SHP77 treated with DMSO at 0.1 percent for 48 hours (cell line): ENCODE measurements at places on chromosomes 11 and 22.

DNA sequence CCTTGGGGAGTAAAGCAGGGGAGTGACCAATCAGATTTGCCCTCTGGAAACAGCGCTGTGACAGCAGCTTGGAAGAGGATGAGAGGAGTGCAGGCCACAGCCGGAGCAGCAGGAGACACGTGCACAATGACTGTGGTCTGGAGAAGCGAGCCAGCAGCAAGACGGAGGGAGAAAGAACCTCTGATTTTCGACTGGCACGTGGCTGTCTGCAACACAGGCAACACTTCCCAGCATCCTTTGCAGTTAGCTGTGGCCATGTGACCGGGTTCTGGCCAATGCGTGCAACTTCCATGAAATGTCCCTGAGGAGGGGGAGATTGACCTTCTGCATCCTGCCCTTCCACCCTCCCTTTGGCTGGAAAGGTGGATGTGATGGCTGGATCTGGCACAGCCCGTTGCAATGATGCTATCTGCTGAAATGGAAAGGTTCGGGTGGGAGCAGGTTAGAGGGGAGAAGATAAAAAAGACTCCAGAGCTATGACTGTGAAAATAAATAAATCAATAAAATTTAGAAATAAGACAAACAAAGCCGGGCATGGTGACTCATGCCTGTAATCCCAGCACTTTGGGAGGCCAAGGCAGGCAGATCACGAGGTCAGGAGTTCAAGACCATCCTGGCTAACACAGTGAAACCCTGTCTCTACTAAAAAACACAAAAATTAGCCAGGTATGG lies 15.6 kb downstream of the PLA2G6 start:
- DNase-seq = no peak

- DNase-seq = no peak
Measured at GRCh38 chr11:60700689-60701468, 1.5 kb downstream of the MS4A8 start.

DNA sequence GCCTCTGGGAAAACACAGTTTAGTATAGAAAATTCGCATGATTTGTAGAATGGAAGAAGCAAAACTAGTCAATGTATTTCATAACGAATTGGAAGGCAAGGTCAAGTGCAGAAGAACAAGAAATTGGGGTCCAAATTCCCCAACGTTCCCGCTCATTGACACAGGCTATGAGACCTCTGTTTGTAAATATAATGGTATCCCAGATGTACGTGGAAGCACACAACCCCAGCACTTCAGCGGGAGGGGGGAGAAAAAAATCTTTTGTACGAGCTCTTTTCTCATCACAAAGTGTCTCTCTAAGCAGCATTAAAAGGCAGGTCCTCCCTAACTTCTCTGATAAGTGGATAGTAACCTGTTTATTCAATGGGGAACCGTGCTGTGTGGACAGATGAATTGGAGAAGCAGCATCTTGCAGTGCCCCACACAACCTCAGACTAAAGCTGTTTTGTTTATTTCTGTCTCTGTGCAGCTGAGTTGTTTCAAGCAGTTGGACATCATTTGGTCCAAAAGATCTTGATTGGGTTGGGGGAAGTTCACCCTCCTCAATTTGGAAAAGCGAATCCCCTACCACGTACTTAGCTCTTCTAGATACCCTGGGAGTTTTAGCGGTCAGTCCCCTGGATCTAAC lies 1.1 kb upstream of the GAB2 start:
- peak; percentile 12 for DNase-seq

DNA sequence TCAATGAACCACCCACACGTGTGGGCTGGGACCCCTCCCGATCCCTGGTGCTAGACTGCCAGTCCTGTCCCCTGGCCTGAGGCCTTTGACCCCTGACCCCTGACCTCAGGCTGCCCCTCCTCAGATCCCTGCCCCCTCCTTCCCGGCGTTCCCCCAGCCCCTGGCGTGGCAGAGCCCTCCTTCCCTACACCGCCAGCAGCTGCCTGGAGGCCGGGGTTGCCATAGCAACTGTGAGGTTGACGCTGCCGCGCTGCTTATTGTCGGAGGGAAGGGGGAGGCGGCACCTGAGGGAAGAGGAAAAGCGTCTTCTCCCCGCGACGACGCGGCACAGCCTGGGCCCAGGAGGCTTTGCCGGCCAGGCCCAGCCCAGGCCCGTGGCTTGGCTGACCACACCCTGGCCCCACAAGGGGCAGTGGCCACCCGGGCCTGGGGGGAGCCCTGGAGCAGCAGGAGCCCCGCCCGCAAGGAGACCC lies 32.6 kb downstream of the SHANK3 start:
- peak; percentile 70 for DNase-seq

GRCh38 chr11:117966908-117967307 lies 19.3 kb upstream of the IL10RA start:
- DNase-seq = no peak

DNA sequence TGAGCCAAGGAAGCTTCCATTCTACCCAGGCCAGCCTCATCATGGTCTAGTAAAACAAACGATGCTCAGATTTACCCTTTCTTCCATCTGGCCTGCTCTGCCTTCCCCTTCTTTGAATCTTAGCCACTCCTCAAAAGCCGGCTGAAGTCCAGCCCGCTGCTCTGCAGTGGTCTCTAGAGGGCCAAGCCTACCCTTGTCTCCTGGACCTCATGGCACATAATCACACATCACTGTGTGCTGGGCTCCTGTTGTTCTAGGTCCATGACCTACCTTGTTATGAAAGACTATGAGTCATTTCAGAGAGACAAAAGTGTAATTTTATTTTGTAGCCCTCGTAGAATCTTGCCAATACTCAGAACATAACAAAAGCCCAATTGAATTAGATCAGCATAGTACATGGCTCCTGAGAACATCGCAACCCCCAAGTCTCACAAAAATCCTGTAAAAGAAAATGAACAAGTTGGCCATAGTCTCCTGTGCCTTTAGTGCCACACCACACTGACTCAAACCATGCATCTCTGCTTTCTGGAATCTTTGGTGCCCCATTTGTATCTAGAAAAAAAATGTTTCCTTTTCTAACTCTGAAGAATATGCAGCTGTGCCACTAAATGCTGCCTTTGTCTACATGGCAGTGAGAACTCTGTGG lies 192.7 kb downstream of the OPCML start:
- no peak for DNase-seq

DNA sequence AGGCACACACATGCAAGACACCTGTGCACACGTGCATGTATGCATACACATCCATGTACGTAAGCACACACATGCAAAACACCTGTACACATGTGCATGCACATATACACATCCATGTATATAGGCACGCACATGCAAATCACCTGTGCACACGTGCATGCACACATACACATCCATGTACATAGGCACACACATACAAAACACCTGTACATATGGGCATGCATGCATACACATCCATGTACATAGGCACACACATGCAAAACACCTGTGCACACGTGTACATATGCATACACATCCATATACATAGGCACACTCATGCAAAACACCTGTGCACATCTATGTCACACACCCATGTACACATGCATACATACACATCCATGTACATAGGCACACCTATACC lies 458.3 kb downstream of the TBC1D22A start:
- DNase-seq = no peak

GRCh38 chr11:66546368-66546965 lies at the start of gene ACTN3:
TSS of gene ACTN3 (plus strand) at chr11:66546903. CDS start at chr11:66546938, 35 bp downstream.
- DNase-seq = no peak

DNA sequence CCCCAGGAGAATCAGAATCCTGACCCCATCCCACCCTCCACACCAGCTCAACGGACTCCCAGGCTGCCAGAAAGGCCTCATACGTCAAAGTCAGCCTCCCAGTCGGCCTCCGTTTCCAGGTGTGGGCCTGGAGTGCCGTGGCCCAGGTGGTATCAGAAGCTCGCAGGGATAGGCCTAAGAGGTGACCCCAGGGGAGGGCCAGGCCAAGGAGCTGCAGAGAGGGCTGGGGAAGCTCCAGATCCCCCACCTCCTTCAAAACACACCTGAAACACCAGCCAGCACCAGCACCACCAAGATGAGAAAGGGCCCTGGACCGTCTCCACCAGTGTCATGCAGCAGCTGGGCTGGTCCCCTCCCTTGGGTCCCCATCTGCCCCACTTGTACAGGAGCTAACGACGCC lies 20.3 kb downstream of the ASCL2 start:
- DNase-seq = no peak

- no peak for DNase-seq
Measured at GRCh38 chr22:48338793-48339705, 1488.6 kb downstream of the BRD1 start.

DNA sequence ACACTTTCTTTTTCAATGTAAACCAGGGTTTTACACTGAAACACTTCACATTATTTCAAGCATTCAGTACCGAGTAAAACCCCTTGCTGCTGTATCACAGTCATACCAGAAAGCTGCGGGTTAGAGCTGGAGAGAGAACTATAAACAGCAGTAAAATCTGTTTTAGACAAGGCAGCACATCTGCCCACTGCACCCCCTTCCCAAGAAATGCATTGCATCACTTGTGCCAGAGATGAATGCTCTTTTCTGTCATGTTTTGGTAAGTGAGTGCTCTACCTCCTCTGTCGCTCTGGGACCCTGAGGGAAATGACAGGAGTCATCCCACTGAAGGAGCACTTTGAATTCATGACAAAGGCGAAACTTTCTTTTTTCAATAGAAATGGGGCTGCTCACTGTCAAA lies 107.2 kb downstream of the MAML2 start:
- no peak for DNase-seq

DNA sequence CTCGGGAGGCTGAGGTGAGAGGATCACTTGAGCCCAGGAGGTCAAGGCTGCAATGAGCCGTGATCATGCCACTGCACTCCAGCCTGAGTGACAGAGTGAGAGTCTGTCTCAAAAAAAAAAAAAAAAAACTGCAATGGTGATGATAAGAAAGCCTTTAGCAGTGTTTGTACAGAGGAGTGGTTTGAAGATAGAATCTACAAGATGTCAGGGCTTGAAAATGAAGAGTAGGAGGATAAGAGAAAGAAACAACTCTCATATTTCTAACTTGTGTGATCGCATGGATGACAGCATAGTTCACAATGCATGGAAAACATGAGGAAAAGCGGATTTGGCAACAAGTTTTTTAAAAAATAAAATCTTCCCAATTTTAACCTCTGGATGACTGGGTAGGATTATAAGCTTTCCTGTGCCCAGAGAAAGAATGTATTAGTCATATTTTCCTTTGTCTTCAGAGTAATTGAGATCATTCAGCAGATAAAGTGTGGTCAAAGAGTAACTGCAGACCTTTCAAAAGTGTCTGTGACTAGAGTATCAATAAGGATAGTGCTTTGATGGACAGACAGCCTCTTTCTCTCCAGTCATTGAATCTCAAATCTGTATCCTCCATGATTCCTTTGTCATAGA lies 328.1 kb downstream of the CASP12 start:
- DNase-seq = no peak

DNA sequence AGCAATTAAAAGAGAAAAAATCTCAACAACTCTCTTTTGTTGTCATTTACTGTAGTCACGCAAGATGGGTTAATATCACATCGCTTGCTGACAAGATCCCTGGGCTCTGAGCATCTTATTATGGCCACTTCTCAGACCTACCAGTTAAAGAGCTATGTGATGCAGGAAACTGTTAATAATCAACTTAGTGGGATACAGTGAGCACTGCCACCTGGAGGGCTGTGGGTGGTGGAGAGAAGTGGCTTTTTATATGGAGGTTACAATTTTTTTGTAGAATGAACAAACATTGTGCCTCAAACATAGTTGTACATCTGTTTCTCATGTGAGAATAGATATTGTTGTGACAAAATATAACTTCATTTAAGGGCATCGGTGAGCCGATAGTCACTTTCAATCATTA lies 181.0 kb downstream of the TENM4 start:
- DNase-seq = no peak

- DNase-seq = no peak
Measured at GRCh38 chr22:36362075-36362474, 25.7 kb downstream of the MYH9 start.

- DNase-seq = no peak
Measured at GRCh38 chr22:45805413-45805812, 133.8 kb downstream of the ATXN10 start.

- no peak for DNase-seq
Measured at GRCh38 chr11:113572136-113572735, 97.0 kb upstream of the DRD2 start.

- DNase-seq = no peak
Measured at GRCh38 chr22:37518509-37519267, 527 bp downstream of the CARD10 start.

DNA sequence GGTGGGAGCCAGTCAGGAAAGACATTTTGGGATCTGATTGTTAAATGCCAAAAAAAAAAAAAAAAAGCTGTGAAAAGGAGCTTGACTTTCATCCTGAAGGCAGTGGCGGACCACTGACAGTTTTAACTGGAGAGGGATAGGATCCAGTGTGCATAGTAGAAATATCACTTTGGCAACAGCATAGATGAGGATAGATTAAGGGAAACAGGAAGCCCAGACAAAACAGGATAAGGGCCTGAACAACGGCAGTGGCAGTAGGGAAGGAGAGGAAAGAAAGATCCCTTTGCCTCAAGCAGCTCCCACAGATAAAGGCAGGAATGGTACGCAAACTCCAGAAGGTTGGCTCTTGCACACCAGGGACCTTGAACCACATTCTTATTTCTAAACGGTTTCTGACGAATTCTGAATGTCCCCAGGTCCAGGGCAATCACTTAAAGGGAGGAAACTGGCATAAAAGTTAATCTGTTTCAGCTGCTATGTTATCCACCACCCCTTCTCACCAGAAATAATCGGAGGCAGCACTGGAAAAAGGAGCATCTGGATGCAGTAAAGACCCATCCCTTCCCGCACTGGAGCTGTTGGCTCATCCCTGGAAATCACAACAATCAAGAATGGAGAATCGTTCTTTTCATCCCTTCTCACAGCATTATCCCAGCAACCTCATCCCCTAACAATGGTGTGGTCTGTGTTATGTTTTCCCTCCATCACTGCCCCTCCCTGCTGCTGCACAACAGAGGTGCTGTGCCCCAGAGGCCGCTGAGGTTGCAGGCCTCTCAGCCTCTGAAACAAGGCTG lies 99.1 kb downstream of the GAB2 start:
- DNase-seq = no peak

DNA sequence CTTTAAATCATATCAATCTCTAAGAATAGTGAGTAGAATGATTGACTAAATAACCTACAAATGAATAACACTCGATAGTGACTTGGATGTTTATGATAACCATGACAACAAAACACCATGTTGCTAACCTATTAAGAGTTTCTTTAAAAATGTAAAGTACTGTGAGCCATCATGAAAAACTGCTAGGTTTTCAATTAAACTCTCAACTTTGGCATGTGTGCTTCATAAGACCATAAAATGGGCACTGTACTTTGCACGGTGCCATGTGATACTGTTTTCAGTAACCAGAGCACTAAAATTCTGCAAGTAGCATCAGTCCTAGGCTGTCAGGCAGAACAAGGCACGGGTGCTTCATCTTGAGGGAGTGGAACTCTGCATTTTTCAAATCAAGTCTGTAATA lies 96.2 kb upstream of the TRIM77 start:
- DNase-seq = no peak
